ENCODE measurements at places on chromosomes 2 and 18.
A peak's percentile ranks its signal among the peaks of the same experiment; 100 is the strongest.

- no peak for DNase-seq
Observed at GRCh38 chr2:95350774-95351597, 51.5 kb upstream of the FAHD2A start.

- DNase-seq, result no peak
Observed at GRCh38 chr18:32138332-32138982, 46.8 kb downstream of the RNF138 start.

DNA sequence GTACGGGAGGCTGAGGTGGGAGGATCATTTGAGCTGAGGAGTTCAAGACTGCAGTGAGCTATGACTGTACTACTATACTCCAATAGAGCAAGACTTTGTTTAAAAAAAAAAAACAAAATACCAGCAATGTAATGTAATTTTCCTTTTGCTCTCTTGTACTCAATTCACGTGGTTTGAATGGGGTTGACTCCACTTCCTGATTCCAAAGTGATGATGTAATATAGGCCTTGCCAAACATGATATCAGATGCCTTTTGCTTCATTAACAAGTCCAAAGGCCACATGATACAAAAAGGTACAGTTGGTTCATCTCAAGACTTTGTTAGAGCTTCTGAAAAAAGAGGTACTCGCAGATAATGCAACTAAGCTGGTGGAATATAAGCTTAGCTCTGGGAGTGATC lies 321.8 kb downstream of the ZEB2 start:
- no peak for DNase-seq

DNA sequence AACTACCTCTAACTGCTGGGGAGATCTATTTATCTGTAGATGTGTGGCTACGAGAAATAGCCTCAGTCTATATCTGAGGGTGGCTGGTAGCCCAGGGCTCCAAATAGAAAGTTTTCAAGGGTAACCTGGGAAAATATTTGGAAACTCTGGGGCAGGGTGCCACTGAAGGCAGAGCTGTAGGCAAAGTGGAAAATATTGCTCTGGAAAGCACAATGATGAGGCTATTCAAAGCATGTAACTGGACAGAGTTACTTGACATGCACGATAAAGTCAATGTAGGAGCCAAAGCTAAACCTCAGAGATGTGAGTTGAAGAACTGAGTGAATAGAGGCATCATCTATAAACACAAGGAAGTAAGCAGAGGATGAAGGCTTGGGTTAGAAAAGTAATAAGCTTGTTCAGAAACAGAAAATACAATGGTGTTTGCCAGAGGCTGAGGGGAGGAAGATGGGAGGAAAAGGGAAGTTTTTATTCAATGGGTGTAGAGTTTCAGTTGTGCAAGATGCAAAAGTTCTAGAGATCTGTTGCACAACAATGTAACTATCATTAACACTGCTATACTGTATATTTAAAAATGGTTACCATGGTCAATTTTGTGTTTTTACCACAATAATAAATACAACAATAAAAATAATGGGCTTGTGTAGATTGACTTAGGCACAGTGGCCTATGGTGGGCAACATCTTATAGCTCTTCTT lies 171.6 kb downstream of the MBD2 start:
- no peak for DNase-seq

DNA sequence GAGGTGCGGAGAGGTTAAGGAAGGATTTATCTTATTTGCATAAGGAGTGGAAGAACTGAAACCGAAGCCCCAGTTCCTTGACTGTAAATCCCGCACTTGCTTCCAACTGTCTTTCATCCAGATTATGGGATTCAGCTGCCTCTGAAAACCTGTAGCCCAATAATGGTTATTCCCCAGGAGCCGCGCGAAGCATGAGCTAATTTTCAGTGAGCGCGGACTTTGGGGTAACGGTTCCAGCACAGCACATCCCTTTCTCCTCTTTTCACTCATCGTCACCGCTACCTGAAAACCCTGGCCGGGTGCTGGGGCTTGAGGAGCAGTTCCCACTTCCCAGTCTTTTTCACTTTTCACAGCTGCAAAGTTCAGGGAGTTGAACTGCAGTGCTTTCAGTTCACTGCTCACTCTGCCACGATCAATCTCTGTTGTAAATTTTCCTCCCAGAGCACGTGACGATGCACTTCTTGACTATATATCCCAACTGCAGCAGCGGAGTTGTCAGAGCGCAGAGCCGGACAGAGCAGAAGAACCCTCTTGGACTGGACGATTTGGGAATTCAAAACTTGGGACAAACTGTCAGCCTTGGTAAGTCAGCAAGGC lies at the start of gene KCNE4:
KCNE4 (plus strand) TSS at position 498 of the 597 bp plus-strand sequence. CDS start 641 bp downstream, outside the sequence.
- no peak for DNase-seq

GRCh38 chr18:48926420-48926857 lies 24.3 kb downstream of the SMAD7 start:
- no peak for DNase-seq

GRCh38 chr2:215320679-215321078 lies 8.8 kb downstream of the ATIC start:
- no peak for DNase-seq

DNA sequence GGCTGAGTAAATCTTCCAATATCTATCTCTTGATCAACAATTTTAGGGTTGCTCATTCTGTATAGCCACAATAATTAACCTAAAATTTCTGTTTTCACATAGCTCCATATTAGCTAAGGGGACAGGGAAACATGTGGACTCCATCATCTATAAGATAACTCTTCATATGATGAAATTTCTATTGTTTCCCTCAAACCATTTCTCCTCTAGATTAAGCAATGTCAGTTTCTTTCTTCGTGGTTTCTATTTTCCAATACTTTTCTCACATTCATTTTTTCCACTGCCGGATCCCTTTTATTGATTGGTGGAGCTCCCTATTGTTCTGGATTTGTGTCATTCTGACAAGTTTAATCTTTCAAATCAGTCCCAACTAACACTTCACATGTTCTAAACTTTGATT lies 1221.3 kb upstream of the ZEB2 start:
- no peak for DNase-seq

- no peak for DNase-seq
Observed at GRCh38 chr2:15677141-15677843, 85.6 kb downstream of the DDX1 start.

GRCh38 chr2:23835423-23835822 lies 91.5 kb downstream of the ATAD2B start:
- no peak for DNase-seq

- no peak for DNase-seq
Observed at GRCh38 chr2:172985139-172985892, 90.3 kb upstream of the MAP3K20 start.

DNA sequence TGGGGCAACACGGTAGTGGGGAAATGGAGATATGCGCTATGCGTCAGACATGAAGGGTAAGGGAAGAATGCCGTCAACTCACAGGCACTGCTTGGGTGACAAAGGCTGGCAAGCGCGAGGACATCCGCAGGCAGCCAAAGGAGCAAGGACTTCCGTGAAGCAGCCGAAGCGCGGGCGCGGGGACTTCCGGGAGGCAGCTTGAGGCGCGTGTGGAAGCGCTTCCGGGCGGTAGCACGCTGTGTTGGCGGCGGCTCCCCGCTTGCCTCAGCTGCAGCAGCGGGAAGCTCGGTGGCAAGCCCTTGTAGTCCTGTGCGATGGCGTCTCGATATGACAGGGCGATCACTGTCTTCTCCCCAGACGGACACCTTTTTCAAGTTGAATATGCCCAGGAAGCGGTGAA lies at the start of gene PSMA8:
PSMA8 (plus strand) TSS at position 218 of the 400 bp plus-strand sequence; CDS start at position 315, 97 bp downstream.
- DNase-seq, result peak; percentile 41

GRCh38 chr2:4765787-4766530 lies 926.2 kb upstream of the SOX11 start:
- no peak for DNase-seq

GRCh38 chr2:20539133-20539719 lies 92.4 kb downstream of the RHOB start:
- no peak for DNase-seq

- DNase-seq, result no peak
Observed at GRCh38 chr2:40452786-40453185, 896 bp upstream of the SLC8A1 start.

DNA sequence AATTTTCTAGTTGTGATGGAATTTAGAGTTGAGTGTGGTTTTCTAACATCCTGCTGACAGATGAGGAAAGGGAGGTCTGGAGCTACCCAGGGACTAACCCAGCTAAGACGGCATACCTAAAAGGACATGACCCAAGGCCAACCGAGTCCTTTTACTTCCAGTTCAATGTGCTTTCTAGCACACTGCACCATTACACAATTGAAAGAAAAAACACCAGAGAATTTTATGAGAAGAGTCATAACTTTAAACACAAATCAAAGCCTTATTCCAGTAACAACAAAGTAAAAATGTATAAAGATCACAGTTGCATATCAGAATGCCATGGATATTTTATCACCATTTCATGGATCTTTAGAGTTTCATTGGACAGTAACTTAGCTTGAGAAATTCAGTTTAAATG lies 480.3 kb downstream of the MEIS1 start:
- no peak for DNase-seq

GRCh38 chr2:213149949-213150314 lies 1.5 kb downstream of the IKZF2 start:
- no peak for DNase-seq

- no peak for DNase-seq
Observed at GRCh38 chr2:176081837-176082524, 1.8 kb downstream of the EVX2 start.

DNA sequence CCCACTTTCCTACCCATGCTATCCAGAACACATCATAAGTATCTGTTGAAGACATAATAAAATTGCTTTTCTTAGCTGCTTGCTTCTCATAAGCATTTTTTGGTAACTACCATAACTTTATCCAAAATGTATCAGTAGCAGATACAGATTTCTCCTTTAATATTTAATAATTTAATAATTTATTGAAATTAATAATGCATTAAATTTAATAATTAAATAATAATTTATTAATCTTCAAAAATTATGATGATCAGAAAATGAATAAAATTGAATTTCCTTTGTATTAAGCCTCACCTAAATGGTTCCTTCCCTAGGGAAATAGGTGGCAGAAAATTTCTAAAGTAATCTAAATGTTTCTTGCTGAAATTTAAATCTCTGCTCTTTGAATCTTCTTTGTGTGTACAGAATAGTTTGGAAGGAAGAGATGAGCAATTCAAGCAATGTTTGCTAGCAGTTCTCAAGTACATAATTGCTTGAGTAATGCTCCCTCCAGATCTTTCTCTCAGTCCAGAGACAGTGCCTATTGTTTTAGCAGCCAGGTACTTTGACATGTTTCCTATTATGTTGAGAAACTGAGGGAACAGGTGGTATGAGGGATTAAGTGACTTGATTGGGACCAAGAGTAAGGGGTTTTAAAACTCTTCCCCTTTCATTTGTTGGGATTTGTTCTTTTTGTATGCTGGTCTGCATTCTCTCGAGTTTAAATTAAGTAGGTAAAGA lies 123.1 kb upstream of the CYP26B1 start:
- DNase-seq, result no peak

DNA sequence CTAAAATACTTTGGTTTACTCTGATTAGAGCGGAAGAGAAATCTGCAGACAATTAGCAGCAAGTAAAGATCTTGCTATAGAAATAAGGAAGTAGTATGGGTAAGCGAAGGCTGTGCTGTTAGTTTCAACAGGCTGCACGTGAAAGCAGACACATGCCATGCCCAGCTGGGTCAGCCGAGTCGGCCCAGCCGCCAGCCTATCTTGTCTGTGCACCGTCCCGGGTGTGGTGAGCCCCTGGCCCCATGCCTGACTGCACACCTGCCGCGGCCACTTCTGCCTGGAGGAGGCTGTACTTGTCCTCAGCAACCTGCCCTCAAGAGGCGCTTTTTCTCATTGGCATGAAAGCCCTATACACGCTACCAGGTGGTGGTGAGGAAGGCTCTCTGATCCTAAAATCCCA lies 185.5 kb downstream of the SEPTIN10 start:
- DNase-seq, result no peak

- no peak for DNase-seq
Observed at GRCh38 chr2:86375623-86376022, 38.2 kb upstream of the REEP1 start.

- no peak for DNase-seq
Observed at GRCh38 chr18:28707006-28707405, 530.1 kb upstream of the CDH2 start.

GRCh38 chr18:78977637-78978348 lies 1.8 kb upstream of the SALL3 start:
- DNase-seq, result no peak

DNA sequence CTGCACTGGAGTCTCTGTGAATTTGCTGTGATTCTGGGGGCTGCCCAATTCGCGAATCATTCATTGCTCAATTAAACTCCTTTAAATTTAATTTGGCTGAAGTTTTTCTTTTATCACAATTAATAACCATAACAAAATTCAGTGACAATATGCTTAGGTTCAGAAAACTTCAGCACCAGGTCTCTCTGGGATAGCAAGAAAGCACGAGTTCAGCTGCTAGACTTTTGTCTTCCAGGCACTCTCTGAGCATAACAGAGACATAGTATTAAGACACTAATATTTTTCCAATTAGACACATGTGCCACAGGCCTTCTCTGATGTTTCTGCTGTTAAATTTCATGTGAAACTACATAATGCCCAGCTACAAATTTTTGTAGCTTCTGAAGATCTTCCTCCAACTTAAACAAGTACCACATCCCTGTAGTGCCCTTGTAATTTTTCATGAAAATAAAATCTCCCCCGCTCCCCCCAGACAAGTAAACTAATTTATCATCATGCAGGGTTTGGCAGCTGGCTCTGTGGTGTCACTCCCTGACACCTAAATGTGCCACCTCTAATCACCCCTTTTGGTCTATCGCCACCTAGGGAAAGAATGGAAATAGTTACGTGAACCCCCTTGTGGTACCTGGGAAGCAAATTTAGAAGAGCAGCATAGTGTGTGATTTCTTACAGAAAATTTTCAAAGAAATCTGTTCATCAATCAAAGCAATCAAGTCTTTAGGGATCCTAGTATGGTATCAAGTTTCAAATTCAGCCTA lies 94.1 kb downstream of the CSRNP3 start:
- no peak for DNase-seq

DNA sequence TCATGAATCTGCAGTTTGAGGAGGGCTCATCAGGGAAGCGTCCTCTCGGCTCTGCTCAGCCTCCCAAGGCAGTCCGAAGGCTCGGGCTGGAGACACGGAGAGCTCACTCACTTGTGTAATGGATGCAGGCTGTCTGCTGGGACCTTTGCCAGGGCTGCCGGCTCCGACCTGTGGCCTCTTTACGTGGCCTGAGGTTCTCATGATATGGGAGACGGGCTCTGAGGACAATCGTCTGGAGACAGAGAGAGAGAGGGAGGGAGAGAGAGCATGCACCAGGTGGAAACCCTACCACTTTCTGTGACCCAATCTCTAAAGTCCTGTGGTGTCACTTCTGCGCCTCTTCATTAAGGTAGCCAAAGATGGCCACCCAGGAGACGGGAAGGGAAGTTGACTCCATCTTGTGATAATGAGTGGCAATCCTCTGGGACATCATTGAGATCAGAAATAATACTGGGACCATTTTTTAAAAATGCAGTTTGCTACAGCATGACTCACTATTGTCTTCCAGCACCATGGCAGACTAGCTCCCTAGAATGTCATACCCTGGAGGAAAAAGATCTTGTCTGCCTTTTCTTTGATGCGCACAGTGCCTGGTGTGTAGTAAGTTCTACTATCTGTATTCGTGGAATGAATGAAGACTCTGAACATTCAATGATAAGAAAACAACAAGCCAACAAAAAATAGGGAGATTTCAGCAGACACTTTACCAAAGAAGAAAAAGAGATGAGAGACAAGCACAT lies 60.2 kb downstream of the CD8B2 start:
- DNase-seq, result no peak

GRCh38 chr18:34787931-34788532 lies 77.9 kb downstream of the DTNA start:
- no peak for DNase-seq
